Activated T-helper 1 cell treated with Interleukin-2 at 50 U/mL for 16 hours (primary cell): ENCODE measurements at places on chromosomes 11 and 22.

DNA sequence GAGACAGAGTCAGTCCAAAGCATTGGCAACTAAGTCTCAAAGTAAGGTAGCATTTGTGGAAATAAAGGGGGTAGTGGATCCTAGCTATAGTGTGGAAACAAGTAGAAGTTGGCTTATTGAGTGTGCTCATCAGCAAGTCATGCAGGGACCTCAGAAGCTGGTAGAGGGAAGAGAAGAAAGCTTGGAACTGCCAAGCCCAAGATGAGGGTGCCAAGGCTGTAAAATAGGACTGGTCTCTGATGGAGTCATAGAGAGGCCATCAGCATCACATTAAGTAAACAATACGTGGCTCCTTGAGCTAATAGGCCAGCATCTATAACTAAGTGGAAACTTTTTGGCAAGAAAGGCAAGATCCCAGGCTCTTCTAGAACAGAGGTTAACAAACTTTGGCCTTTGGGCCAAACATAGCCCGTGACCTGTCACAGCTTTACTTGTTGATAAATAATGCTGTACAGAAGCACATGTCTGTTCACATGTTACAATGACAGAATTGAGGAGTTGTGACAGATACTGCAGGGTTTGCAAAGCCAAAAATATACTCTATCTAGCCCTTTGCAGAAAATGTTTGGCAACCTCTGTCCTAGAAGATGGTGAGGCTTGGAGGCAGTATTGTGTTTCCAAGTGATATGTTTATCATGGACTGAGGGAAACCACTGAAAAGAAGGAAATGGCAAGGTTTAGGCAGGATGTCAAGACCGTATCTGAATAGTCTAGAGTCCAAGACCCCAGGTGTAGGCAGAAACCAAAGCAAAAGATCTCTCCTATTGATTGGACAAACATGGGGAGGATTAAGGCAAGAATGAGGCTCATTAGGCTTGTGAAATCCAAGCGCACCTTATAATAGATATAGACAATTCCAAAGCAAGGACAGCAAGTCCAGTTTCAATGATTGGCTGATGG is 62.5 kb upstream of the CD44 start:
- no peak for DNase-seq

- DNase-seq: no peak
These were observed 23.8 kb downstream of the OSBP2 start for GRCh38 chr22:30718491-30718890.

DNA sequence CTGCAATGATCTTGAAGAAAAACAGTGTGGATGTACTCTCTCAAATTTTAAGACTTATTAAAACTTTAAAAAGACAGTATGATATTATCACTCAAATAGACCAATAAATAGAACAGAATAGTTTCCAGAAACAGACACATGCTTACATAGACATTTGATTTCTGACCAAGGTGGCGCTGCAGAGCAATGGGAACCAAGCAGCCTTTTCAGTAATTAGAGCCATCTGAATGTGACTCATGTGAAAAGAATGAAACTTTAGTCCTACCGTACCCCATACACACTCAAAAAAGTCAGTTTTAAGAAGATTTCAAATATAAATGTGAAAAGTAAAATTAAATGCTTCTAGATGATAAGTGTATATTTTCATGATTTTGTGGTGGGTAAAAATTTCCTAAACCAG is 74.2 kb upstream of the MS4A8 start:
- no peak for DNase-seq

DNA sequence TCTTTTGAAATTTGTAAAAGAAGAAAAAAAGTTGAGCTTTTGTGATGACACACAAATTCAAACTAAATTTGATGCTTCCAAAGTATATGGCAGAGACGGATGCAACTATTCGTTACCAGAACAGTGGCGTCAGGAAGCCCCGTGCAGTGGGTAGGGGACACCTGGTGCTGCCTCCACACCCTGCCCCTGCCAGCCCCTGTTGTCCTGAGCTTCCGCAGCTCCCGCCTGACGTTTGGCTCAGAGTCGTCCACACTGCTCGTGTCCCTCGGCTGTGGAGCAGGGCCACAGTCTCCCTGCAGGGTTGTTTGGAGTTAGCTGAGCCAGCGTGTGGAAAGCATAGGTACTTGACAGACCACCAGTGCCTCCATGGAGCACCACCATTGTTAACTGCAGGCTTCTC is 86.3 kb downstream of the ATXN10 start:
- no peak for DNase-seq

DNA sequence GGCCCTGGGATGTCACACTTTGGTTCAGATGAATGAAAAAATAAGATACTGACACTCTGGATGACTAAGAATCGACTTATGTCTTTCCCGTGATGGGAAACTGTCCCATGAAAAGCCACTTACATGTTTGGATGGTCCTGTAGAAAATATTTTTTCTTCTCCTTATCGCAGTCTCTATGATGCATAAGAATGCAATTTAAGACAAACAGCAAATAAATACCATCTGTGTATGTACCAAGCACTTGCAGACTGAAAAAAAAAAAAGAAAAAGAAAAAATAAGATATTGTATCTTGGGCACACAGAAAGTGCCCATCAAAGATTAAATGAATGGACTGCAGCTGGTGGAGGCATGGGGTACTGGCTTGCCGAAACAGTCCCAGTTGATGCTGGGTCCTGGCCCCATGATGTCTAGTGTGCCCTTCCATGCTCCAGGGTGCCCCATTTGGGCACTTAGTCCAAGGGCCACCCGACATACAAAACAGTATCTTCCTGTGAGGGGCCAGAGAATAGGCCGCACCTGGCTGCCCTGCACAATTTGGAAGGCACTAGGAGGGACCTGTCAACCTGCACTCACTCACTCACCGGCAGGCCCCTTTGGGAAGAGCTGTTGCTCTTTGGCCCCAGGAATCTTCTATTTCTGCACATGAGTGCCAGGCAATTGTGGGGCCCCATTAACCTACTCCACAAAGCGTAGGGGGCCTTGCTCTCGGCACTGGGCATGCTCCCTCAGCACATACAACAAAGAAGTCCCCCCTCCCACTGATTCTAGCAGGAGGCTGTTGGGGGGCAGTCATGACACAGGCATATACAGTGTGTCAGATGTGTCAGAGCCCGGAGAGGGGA is 2.5 kb upstream of the ZBED4 start:
- DNase-seq: no peak

GRCh38 chr11:61092908-61093763 is 9.2 kb upstream of the CD5 start:
- DNase-seq: no peak

DNA sequence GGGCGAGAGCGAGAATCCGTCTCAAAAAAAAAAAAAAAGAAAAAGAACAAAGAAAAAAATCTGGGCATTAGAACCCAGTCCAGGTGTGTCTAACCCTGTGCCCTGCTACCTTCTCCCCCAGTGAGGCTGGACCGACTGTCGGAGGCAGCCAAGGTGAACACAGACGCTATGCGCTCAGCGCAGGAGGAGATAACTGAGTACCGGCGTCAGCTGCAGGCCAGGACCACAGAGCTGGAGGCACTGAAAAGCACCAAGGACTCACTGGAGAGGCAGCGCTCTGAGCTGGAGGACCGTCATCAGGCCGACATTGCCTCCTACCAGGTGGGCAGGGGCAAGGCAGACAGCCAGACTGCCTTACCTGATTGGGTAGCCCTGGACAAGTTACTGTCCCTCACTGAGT is 3.2 kb downstream of the NEFH start:
- DNase-seq: no peak
